Stimulated activated CD4-positive, alpha-beta T cell treated with anti-CD3 and anti-CD28 coated beads, Interleukin-4, amount 100 ng/mL, for 1 hour (primary cell): ENCODE measurements at places on chromosomes 2 and 18.

GRCh38 chr18:23324861-23325260 is 128.2 kb upstream of the RIOK3 start:
- no peak for DNase-seq

DNA sequence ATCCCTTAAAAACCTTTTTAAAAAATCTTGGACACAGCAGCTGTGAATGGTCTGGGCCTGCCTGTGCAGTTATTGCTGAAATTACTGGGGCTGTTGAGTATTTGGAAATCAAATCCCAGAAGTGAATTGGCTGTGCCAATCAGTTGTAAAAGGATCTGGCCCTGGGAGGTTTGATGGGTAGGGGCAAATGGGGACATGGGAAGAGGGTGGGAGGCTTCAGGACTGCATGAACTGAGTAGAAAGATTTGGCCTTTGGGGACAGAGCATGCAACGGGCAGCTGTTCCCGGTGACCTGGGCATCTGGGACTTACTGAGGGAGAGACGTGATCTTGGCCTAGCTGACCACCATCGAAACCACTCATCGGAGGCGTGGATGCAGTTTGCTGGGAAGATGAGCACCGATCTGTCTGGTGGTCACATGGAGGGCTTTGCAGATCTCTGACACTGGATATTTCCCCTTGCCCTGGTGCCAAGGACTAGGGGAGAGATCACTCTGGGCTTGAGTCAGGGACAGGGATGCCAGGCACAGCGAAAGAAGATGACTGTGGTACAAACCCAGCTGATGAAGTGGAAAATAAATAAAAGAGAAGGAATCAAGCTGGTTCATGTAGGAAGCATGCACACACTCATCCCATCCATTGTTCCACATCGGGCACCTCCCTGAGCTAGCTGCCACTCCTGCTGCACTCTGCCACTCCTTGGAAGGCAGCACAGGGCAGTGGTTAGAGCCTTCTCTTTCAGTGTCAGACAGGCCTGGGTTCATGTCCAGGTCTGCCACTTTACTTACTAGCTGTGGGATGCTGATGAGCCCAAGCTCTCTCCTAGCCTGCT is 58.4 kb downstream of the SEMA4F start:
- no peak for DNase-seq

DNA sequence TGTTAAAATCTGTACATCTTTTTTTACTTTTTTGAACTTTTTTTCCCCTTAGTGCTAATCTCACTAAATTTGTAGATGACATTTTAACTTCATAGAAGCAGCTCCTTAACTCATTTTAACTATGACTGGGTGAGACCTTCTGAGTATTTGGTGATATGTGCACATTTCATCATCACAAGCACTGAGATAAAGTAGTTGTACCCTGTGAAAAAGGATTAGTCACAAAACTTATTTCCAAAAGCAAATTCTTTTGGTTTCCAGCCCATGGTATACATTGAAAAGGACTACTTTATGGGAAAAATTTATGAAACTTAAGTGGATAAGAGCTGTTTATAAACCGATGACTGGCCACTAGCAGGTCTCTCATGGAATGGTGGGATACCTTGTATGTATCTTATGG is 581.5 kb downstream of the PLCL1 start:
- no peak for DNase-seq

GRCh38 chr18:51039138-51040112 is 9.4 kb downstream of the SMAD4 start:
- DNase-seq = no peak

DNA sequence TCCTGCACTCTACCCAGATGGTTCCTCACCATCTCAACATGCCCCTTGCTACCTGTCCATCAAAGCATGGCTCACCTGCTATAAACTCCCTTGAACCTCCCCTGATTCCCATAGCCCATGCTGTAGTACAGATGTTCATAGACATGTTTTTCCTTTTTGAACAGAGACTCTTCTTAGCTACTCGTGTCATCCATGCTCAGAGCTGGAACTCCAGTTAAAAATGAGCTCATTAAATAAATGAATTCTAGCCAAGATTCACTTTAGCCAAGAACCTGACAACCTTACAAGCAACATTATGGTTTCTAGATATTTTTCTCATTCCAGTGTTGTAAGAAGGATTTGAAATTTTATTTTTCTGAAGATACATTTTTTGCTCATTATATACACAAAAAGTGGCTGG is 65.0 kb downstream of the SCG2 start:
- no peak for DNase-seq
